ENCODE measurements at places on chromosomes 6 and 20. TPM values are rescaled to one million over a fixed set of nuclear protein-coding genes. Genes with fewer than 3 reads are reported as not detected.

Gene CEBPB
- 36.4 TPM for total RNA-seq

Gene RPS6KA2
- total RNA-seq = 2.1 TPM

Gene SMAP1
- total RNA-seq = 26.0 TPM

Gene UST
- total RNA-seq = 0.92 TPM

Gene RAB23
- total RNA-seq = 5.1 TPM

Gene ZNF76
- 39.8 TPM for total RNA-seq

Gene C6orf163
- 1.1 TPM for total RNA-seq

Gene VWA7
- 5.9 TPM for total RNA-seq

Gene RBPJL
- not detected for total RNA-seq

Gene IP6K3
- not detected for total RNA-seq

Gene SLC22A2
- total RNA-seq = not detected

Gene DXO
- total RNA-seq = 15.7 TPM

Gene CD93
- 1.9 TPM for total RNA-seq

Gene RSPO4
- total RNA-seq = not detected

Gene HLA-DRB1
- 27.2 TPM for total RNA-seq

Gene TCP11
- total RNA-seq = not detected

Gene MACROD2
- not detected for total RNA-seq

Gene RFX6
- total RNA-seq = not detected

Gene NRSN1
- not detected for total RNA-seq

Gene EYS
- total RNA-seq = not detected

Gene CLVS2
- not detected for total RNA-seq

Gene TAP1
- 276 TPM for total RNA-seq

Gene LHFPL5
- total RNA-seq = not detected

Gene SRMS
- not detected for total RNA-seq

Gene FAM217A
- total RNA-seq = not detected

Gene DST
- total RNA-seq = 11.8 TPM

Gene POU3F2
- not detected for total RNA-seq

Gene TP53TG5
- not detected for total RNA-seq

Gene OPN5
- not detected for total RNA-seq

Gene FAM110A
- 12.7 TPM for total RNA-seq

Gene SALL4
- 2.3 TPM for total RNA-seq

Gene ZBP1
- 0.32 TPM for total RNA-seq

Gene ACTR5
- total RNA-seq = 13.2 TPM

Gene CLPSL2
- not detected for total RNA-seq

Gene SDC4
- total RNA-seq = 136 TPM

Gene KIAA0408
- 18.5 TPM for total RNA-seq

Gene PI16
- total RNA-seq = not detected

Gene GLP1R
- 0.05 TPM for total RNA-seq

Gene MUC22
- not detected for total RNA-seq

Gene RGS19
- total RNA-seq = 42.0 TPM

Gene NINL
- 7.5 TPM for total RNA-seq

Gene ZSCAN31
- 1.5 TPM for total RNA-seq

Gene SLC17A4
- not detected for total RNA-seq

Gene CUL7
- total RNA-seq = 27.3 TPM

Gene TMC2
- total RNA-seq = not detected

Gene SAPCD1
- 16.4 TPM for total RNA-seq

Gene MLIP
- total RNA-seq = not detected

Gene TRIM40
- not detected for total RNA-seq

Gene STMN3
- total RNA-seq = 7.1 TPM
